ENCODE measurements at places on chromosomes 7 and 10. TPM values are rescaled to one million over a fixed set of nuclear protein-coding genes. Genes with fewer than 3 reads are reported as not detected.

The ZNF33A gene
- polyA plus RNA-seq, result 7.2 TPM

The TMEM209 gene
- 17.0 TPM for polyA plus RNA-seq

The DDX56 gene
- 68.6 TPM for polyA plus RNA-seq

DNA sequence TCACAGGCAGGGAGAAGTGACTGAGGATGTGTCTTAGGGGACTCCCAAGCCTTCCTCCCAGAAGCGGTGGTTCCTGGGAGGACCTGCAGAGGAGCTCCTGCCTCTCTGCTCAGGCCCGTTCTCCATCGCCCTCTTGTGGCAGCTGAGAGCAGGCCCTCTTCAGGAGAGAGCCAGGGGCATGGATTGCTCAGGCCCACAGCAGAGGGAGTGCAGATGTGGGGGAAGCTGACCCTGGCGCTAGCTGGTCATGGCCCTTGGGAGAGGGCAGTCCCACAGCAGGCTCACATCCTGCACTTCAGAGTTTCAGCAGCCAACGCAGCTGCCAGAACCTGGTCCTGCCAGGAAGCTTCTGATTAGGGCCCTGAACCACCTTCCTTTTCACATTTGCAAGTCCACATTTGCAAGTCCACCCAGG, 94.8 kb upstream of the TARP start:
- no peak overlapping the region for H3K27ac ChIP-seq
- H3K27me3 ChIP-seq, result no peaks in the 10 kb centered on the region

The HOXA9 gene
- 28.3 TPM for polyA plus RNA-seq

GRCh38 chr7:95246831-95247370, 77.4 kb downstream of the PON1 start:
- DNase-seq, result peak; percentile 81
- H3K4me1 ChIP-seq, result 0 out of 2 replicates have a peak, but pooled peaks cover 3% of the 10 kb centered on the region
- H3K36me3 ChIP-seq, result no peaks in the 10 kb centered on the region

DNA sequence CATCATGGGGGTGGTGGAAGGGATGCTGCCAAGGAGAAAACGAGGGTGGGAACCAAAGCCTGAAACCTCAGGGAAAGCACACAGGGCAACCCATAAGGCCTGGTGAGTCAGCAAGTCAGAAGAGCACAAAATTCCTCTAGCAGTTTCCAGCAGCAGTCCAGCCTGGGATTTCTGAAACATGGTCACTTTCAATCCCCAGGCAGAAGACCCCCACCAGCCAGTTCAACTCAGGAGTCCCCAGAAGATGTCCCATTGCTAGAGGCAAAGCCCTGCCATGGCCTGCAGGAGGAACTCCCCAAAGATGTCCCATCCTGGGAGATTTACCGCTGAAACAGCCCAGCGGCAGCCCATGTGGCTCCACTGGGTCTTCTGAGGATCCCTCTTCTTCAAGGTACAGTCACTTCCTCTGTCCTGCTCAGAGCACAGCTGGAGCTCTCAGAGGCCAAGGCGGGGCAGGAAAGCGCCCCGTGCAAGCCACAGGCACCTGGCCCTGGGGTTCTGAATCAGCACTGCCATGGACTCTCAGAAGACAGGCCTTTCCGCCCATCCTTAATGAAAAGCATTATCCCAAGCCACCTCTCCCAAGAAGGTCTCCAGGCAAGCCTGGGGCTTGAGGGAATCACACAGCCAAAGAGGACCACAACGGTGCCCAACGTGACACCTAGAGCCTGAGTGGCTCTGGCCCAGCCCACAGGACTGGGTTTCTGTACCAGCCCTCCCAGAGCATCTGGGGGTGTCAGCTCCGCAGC, 196.9 kb downstream of the GRID1 start:
- H3K4me3 ChIP-seq, result no peak overlapping the region
- H3K27me3 ChIP-seq, result no peaks in the 10 kb centered on the region
- H3K27ac ChIP-seq, result no peak overlapping the region
- H3K4me1 ChIP-seq, result no peaks in the 10 kb centered on the region

The VAX1 gene
- polyA plus RNA-seq, result not detected

GRCh38 chr7:148540041-148540738, 50.4 kb upstream of the C7orf33 start:
- H3K4me1 ChIP-seq, result no peaks in the 10 kb centered on the region
- H3K4me3 ChIP-seq, result no peak overlapping the region
- peak overlapping the region; percentile 44 for H3K27ac ChIP-seq
- H3K36me3 ChIP-seq, result no peaks in the 10 kb centered on the region
- H3K27me3 ChIP-seq, result no peaks in the 10 kb centered on the region

The JMJD1C gene
- 34.6 TPM for polyA plus RNA-seq

The KLLN gene
- 0.56 TPM for polyA plus RNA-seq
